ENCODE measurements at places on chromosomes 3 and 15.

DNA sequence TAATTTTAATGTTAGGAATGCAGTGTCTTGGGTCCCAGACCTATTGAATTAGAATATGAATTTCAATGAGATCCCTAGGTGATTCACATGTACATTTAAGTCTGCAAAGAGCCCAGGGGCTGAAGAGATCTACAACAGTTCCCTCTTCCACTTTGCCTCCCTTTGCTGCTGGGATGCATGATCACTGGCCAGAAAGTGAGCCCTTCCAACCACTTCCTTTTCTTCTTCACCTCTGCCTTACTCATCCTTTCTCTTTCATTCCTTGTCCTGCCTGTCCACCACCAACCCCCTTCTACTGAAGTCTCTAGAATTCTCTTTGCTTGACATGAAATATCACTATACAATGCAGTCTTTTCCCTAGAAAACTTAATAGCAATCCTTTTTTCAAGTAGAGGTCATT lies 222.4 kb upstream of the LRIG1 start:
- DNase-seq = no peak

DNA sequence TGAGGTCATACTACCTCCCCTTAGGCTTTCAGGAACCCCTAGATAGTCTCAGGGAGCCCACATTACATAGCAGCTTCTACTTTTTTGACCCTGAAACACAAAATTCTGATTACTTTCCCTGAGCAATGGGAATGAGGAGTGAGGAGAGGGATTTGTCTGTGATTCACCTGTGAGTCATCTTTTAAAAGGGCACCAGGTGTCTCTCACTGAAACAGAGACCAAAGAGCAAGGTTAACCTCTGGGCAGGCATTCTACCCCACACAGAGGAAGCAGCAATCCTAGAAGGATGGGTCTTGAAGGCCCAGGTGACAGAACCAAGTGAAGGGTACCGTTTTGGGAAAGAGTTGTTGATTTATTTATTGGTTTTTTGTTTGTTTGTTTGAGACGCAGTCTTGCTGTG lies 31.1 kb upstream of the UBE2E2 start:
- DNase-seq = no peak

DNA sequence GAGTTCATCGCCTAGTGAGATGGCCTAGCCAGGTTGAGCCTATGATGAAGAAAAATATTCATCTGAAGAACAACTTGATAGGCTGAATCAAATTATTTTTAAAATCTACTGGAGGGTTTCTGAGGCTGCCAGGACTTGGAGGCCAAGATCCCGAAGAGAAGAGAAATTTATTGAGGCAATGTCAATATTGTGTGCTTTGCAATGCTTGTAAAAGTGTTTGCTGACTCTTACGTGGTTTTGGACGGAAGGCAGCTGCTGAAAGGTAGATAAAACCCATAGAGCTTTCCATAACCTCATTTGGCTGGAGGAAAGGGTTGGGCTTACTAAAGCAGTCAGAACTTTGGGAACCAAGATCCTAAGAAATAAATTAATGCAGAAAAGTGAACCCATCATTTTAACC lies 361.0 kb upstream of the IL12A start:
- DNase-seq = no peak

- DNase-seq = no peak
These were observed 127.0 kb downstream of the TFDP2 start for GRCh38 chr3:142022381-142022780.

- DNase-seq = no peak
These were observed 19.6 kb downstream of the TIMP4 start for GRCh38 chr3:12139111-12139511.

DNA sequence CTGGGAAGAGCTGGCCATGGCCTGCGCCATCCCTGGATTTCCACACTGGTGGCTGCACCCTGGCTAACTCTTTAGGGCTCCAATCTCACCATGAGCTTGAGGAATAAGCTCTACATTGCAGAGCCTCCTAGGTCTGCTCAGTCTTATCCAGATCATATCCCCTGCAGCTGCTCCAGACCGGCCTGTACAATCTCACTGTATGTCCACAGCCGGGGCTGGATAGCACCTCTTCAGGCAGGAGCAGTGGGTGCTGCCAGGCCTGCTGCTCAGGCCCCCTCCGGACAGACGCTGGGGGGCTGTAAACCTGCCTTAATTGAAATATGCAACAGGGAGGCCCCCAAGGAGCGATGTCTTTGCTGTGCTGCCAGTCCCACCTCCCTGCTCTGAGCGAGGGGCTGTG lies 15.6 kb downstream of the INSYN1 start:
- no peak for DNase-seq

DNA sequence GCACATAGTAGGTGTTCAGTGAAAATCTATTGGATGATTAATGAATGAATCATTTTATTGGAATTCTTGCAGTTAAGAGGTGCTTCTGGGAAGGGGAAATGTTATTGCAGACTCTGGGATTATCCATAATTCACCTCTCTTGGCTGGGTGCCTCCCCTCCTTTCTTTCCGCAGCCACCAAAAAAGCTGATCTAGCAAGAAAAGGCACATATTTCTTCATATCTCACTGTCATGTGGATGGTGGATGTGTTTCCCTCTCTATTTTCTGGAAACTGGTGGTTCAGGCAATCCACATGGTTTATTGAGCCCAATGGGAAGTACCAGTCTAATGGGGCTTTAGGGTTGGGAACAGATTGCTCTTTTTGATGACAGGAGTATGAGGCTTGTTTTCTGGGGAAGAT lies 151.1 kb upstream of the ROPN1 start:
- DNase-seq = no peak

- no peak for DNase-seq
These were observed 138.6 kb downstream of the LSAMP start for GRCh38 chr3:116306720-116307119.

- DNase-seq = no peak
These were observed 131.4 kb upstream of the UBE2E2 start for GRCh38 chr3:23071758-23072157.

GRCh38 chr3:12553921-12554391 lies 2.9 kb upstream of the MKRN2 start:
- DNase-seq = no peak

DNA sequence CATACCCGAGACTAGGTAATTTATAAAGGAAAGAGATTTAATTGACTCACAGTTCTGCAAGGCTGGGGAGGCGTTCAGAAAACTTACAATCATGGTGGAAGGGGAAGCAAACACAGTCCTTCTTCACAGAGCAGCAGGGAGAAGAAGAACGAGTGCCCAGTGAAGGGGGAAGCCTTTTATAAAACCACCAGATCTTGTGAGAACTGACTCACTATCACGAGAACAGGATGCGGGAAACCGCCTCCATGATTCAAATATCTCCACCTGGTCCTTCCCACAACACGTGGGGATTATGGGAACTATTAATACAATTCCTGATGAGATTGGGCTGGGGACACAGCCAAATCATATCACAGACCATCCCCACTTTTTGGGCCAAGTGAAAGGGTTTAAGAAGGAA lies 58.8 kb upstream of the CTXND1 start:
- no peak for DNase-seq

DNA sequence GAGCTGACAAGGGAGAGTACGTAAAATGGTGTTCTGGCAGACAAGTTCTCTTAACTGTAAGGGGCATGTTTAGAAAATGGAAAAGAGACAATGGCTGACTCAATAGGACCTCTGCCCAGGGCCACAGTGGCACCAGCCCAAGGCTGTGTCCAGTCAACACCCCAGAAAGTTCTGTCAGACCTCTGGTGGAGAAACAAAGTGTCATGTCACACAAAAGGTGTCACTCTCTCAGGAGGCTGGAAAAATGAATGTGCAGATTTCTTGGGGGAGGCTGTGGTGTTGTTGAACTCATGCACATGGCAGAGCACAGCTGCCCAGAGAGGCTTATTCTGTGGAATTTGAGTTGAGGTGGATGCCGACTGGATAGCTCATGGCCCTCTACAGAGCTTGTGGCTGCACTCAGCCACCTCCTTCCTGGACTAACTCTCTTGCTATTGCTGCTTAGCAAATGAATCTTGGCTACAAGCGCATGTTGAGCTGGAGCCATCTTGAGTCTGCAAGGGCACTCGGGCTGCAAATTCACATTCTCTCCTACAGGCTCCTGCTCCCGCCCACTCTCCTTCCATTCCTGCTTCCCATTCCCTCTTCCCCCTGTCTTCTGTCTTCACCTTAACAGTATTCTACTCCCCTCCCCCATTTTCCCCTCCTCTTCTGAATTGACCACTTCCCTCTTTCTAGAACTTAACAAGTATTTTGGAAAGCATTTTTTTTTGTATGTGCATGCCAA lies 55.8 kb upstream of the SLC7A14 start:
- DNase-seq = no peak

- no peak for DNase-seq
These were observed 193.1 kb downstream of the XXYLT1 start for GRCh38 chr3:195077611-195078540.

GRCh38 chr3:31543375-31543774 lies 10.7 kb downstream of the STT3B start:
- no peak for DNase-seq

- no peak for DNase-seq
These were observed 76.1 kb downstream of the FRMD4B start for GRCh38 chr3:69309814-69310213.

GRCh38 chr3:33093847-33094246 lies 3.1 kb downstream of the GLB1 start:
- DNase-seq = no peak

DNA sequence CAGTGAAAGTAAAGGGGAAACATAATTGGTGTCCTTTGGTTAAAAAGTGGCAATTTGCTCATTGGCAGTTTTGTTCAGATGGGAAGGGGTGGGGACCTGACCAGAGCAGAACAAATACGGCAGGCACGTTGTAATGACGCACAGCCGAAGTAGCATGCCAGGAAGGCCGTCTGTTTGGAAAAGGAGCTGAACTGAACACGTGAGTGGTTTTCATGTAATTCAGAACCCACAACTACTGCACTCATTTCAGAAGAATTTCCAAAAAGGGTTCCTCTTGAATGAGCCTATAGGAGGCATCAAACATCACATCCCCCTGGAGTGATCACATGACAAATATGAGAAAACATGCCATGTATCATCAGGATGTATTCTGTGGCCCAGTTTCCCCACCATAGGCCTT lies 42.9 kb upstream of the LMCD1 start:
- DNase-seq = no peak

DNA sequence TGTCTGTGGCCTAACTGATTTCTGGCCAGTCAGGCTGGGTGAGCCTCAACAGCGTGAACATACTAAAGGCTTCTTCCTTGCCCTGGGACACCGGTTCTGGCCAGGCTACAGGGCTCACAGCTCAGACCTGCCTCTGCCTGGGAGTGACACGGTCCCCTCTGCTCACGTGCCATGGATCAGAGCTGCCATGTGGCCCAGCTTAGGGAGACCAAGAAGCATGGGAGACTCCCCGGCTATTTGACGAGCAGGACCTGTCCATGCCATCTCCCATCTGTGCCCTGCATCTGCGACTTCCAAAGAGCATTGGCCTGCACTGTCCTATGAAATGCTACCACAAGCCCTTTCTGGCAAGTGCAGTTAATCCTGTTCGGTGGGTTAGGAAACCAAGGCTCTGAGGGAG lies 57.4 kb downstream of the APBA2 start:
- no peak for DNase-seq

DNA sequence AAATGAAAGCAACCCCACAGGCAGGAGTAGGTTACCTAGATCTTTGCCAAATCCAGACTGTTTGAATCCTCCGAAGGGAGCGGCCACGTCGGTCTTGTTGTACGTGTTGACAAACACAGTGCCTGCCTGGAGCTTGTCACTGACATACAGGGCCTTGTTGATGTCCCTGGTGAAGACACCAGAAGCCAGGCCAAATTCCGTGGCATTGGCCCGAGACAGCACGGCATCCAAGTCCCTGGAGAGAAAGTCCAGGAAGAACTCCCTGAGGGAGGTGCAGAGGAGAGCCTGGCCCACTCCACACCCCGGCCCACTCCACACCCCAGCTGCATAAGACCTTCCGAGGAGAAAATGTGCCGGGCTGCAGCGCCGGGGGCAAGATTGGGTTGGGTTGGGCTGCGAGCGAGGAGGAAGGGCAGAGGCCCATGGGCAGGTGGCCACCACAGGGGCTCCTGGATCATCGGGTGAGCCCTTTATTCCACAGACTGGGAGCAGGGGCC lies 21.8 kb upstream of the SLC41A3 start:
- no peak for DNase-seq

- DNase-seq = no peak
These were observed 25.5 kb upstream of the CSPG4 start for GRCh38 chr15:75738014-75738646.

Data from stimulated activated CD8-positive, alpha-beta memory T cell treated with anti-CD3 and anti-CD28 coated beads, Interleukin-15, amount 100 ng/mL, for 1 hour (primary cell).